ENCODE measurements at places on chromosomes 5 and 9.

- DNase-seq, result no peak
Measured at GRCh38 chr5:54538156-54538555, 20.6 kb downstream of the SNX18 start.

DNA sequence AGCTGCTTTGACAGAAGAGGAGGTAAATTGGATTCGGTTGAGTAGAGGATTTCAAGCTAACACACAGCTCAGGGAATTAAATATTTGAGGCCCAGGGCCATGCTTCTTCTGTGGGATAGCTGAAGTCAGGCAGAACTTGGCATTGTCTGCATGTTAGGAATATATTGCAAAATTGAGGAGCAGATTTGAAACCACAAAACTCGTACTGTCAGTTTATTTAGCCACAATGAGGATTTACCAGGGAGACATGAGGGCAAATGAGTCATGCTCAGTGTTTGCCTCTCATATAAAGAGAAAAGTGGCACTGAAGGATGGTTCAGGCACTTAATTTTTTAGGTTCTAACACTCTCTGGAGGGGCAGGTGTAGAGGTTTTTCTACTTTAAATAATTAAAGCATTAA lies 83.0 kb upstream of the PRLR start:
- no peak for DNase-seq

GRCh38 chr9:115171921-115172388 lies 54.0 kb upstream of the TNC start:
- DNase-seq, result no peak

DNA sequence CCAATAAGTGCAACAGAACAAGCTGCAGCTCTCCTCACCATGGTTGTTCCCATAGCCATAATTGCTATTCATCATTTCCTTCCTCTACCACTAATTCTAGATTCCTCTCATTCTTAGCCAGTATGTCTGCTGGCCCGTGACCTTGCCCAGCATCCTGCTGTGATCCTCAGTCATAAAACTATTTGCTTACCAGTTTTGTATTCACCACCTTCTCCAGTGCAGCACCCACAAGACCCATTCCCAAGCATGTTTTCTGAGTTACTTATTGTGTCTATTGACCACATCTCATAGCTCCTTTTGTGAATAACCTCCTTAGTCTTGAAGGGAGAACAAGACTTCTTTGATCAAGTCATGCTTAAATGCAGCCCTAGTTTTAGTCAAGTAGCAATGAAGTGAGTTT lies 488.0 kb upstream of the CTNND2 start:
- no peak for DNase-seq

DNA sequence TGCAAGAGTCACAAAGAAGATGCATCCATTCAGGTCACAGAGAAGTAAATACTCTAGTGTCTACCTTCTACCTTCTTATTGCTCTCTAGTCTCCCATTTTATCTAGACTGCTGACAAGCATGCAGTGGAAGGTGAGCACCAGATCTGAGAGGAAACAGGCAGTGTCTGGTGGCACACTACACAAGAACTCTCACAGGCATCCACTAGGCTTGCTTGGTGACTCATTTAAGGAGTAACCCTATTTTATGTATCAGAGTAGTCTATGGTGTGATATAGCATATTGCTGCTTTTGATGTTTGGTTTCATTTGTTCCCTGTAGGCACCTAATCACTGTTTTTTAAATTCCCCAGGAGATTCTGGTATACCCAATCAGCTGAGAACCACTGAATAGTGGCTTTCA lies 1.6 kb upstream of the THBS4 start:
- peak; percentile 1 for DNase-seq

DNA sequence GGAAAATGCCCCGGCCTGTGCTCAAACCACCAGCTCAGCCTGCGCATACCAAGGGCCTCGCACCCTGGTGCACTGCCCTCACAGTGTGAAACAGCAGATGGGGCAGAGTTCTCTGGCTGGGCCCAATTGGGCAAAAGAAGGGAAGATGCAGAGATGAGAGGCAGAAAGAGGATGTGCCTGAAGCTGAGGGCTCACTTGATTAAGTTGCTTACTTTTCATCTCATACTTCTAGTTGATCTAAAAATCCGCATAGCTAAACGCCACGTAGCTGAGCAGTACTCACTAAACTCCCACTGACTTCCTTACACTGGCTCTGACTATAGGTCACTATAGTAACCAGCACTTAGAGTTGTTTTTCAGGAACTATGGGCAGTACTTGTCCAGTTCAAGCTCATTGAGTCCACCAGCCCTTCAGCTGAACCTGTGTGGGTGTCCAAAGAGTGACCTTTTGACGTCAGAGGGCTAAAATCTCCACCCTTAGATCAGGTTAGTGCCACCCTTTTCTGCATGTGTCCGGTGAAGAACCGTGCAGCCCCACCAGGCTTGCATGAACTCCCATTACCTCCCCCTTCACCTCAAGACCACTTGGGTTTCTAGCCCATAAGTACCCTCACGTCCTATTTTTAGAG lies 215.2 kb downstream of the AUH start:
- no peak for DNase-seq
